ENCODE measurements at places on chromosomes 7 and 10. TPM values are rescaled to one million over a fixed set of nuclear protein-coding genes. Genes with fewer than 3 reads are reported as not detected.
A peak's percentile ranks its signal among the peaks of the same experiment; 100 is the strongest.

- H3K4me1 ChIP-seq = no peaks in the 10 kb centered on the region
- peaks cover 19% of the 10 kb centered on the region for H3K27me3 ChIP-seq
- H3K4me3 ChIP-seq = no peak overlapping the region
- no peaks in the 10 kb centered on the region for H3K36me3 ChIP-seq
These were observed 52.9 kb downstream of the ZNF22 start for GRCh38 chr10:45053569-45054100.

GRCh38 chr7:159015454-159016410, 128.9 kb downstream of the VIPR2 start:
- no peak overlapping the region for H3K4me3 ChIP-seq
- H3K27ac ChIP-seq = no peak overlapping the region
- no peaks in the 10 kb centered on the region for H3K36me3 ChIP-seq
- peaks cover 52% of the 10 kb centered on the region for H3K4me1 ChIP-seq
- H3K27me3 ChIP-seq = peaks cover 5% of the 10 kb centered on the region

DNA sequence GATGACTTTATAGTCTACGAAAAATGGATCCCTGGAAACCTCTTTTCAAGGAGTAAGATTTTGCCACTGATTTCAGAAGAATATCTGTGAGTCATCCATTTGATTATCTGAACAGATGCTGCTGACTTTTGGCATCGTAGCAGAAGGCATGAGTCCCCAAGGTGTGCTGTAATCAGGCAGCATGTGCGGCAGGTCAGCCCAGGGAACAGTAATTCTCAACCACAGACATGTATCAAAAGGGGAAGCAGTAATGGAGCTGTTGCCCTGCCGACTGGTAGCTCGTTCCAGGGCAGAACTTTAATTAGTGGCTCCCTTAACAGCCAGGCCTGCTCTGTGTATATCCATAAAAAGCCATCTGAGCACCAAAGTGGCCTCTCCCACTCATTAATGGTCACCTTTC, 5.7 kb upstream of the VWC2 start:
- H3K27ac ChIP-seq = no peak overlapping the region
- no peaks in the 10 kb centered on the region for H3K36me3 ChIP-seq
- no peak overlapping the region for H3K4me3 ChIP-seq

GRCh38 chr7:42154173-42154572, 82.8 kb downstream of the GLI3 start:
- no peaks in the 10 kb centered on the region for H3K27me3 ChIP-seq
- H3K4me3 ChIP-seq = no peak overlapping the region
- no peak for DNase-seq
- H3K27ac ChIP-seq = no peak overlapping the region
- peaks cover 12% of the 10 kb centered on the region for H3K4me1 ChIP-seq

DNA sequence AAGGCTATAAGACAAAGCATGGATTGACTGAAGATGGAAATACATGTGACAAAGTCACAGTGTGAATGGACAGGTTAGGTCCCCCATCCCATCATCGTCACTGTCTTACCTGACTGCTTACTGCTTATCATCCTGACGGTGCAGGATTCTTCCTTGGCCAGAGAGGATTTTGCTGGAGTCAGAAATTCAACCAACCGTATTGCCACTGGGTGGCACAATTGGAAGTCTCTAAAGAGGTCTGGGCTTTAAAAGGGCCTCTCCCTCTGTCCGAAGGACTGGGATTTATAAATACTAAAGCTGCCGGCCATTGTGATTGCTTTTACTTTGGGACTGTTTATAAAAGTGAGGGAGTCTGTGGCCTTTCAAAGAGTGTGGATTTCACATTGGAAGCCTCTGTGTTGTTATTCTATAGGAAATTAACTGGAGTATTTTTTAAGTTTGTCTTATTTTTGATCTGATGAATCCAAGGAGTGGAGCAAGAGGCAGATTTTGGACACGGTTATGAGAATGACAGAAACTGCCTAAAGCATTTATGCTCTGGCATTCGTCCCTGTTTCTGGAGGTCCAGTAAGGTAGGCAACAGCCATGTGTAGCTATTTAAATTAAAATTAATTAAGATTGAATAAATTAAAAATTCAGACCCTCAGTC, 113.3 kb upstream of the CREB5 start:
- H3K4me3 ChIP-seq = no peak overlapping the region
- H3K27ac ChIP-seq = peak overlapping the region; percentile 38
- H3K27me3 ChIP-seq = no peaks in the 10 kb centered on the region

DNA sequence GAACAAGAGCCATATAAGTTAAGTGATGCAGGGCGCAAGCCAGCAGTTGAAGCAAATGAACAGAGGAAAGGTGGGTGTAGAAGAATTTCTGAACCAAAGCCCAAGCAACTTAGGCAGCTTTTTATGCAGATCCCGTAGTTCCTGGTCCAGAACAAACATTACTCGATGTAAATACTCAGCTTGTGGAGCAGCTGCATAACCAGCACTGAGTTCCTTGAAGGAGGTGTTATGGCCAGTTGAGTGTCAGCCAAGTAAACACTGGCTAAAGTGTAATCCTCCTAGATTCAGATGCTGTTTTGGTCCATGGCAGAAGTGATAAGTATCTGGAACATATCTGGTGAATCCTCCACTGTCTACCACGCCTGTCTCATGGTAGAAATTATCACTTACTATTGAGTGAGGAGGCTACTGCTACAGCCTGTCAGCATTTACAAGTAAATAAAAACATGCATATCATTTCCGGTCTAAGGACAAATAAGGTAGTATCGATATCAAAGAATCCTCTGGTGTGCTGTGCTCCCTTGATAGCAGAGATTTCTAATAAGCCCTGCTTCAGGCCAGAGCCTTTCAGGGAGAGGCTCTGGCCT, 213.9 kb downstream of the DYNC1I1 start:
- DNase-seq = no peak
- no peak overlapping the region for H3K27ac ChIP-seq
- H3K36me3 ChIP-seq = peaks cover 25% of the 10 kb centered on the region
- H3K4me3 ChIP-seq = no peak overlapping the region
- H3K4me1 ChIP-seq = peaks cover 6% of the 10 kb centered on the region

DNA sequence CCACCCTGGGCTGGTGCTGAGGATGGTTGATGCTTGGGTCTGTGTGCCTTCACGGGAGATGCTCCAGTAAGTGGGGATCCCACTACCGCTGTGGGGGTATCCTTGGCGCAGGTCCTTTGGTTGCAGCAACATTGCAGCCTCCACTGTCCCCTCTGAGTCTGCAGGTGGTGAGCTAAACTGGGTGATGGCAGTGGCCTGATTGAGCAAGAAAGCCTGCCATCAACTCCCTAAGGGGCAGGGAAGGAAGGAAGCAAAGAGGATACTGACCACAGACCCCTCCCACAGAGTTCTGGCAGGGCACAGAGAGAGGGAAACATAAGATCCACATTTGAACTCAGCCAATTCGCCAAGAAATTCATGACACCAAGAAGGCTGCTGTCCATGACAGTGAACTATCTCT, 43.2 kb downstream of the MYO1G start:
- H3K27ac ChIP-seq = no peak overlapping the region
- peaks cover 13% of the 10 kb centered on the region for H3K27me3 ChIP-seq
- no peak for DNase-seq
- H3K4me1 ChIP-seq = no peaks in the 10 kb centered on the region
- no peaks in the 10 kb centered on the region for H3K36me3 ChIP-seq

GRCh38 chr10:116109481-116109880, 163.5 kb downstream of the GFRA1 start:
- DNase-seq = no peak
- no peak overlapping the region for H3K4me3 ChIP-seq
- H3K4me1 ChIP-seq = peaks cover 5% of the 10 kb centered on the region

DNA sequence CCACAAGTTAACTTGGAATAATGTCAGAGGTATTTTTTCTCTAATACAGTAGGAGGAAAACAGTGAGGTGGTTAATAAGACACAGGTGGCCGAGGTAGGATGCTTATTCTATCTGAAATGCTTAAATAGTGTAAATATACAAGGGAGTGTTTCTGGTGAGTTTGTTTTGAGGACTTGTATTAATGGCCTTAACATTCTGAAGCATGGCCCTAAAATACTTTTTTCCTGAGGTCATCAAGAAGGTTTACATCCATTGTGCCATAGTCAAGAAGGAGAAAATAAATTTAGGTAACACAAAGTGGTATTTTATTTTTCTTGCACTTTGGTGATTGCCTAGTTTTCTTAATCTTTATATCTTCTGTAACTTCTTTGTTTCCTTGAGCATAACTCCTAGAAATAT, 18.8 kb downstream of the GNAI1 start:
- no peaks in the 10 kb centered on the region for H3K27me3 ChIP-seq
- no peak overlapping the region for H3K27ac ChIP-seq
- no peaks in the 10 kb centered on the region for H3K36me3 ChIP-seq
- H3K4me1 ChIP-seq = peaks cover 35% of the 10 kb centered on the region

Gene CPEB3
- total RNA-seq = 1.7 TPM

Gene CPA1
- 0.20 TPM for total RNA-seq

Gene MMRN2
- 0.40 TPM for total RNA-seq

Data from chondrocyte (in vitro differentiated cells).